CD8-positive, alpha-beta T cell (primary cell): ENCODE measurements at places on chromosomes 11 and 22. TPM values are rescaled to one million over a fixed set of nuclear protein-coding genes. Genes with fewer than 3 reads are reported as not detected.

- DNase-seq, result no peak
These were observed 91.5 kb upstream of the PRDM11 start for GRCh38 chr11:45054956-45055355.

- DNase-seq, result no peak
These were observed 11.8 kb downstream of the SOX10 start for GRCh38 chr22:37972527-37972926.

DNA sequence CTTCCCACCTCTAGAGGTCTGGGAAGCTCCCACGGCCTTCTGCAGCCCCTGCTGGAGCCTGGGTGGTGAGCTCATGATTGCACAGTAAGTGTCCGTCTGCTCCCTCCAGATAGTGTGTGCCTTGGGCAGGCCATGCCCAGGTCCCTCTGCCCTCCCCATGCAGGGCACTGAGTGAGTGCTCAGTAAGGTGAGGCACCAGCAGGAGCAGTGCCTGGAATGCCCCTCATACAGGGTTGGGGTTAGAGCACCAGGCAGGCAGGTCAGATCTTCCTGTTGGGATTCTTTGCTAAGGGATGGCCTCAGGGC lies 50.3 kb downstream of the NAT10 start:
- DNase-seq, result no peak

- no peak for DNase-seq
These were observed 98.5 kb upstream of the GRK3 start for GRCh38 chr22:25465949-25466348.

DNA sequence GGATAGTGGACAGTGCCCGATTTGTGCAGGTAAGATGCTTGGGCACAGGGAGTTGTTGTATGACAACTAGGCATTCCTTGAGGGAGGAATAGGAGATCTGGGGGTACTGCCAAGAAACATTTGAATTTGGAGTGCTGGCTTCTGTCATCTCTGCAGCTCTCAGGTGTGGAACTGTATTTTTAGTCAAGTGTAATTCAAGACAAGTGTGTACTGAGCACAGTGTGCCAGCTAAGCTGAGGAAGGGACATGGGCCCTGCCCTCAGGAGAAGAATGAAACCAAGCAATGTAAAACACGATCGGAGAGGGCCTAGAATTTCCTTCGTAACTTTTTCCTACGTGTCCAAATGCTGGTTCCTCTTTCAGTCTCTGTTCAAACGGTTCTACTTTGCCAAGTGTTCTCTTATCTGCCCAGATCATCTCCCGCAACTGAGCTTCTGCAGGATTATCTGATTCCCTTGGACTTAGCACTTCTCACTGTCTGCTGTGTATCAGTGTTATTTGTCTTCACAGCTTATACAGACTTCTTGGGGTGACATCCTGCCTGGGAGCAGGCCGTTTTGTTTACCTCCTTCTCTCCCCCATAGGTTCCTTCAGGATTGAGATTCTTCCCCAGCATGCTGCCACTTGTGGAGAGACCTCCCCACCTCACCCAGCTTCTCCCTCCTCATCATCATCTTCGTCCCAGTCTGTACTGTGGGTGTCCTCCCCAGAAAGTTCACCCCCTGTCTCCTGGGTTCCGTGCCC lies 27.6 kb downstream of the ART5 start:
- DNase-seq, result no peak

The PVALB gene
- total RNA-seq, result not detected

The DDIAS gene
- 2.3 TPM for total RNA-seq
